ENCODE measurements at places on chromosomes 3 and 15. TPM values are rescaled to one million over a fixed set of nuclear protein-coding genes. Genes with fewer than 3 reads are reported as not detected.

Gene NME9
- 0.56 TPM for polyA plus RNA-seq

Gene FGD5
- polyA plus RNA-seq, result 16.7 TPM

Gene GOLGA8K
- 1.2 TPM for polyA plus RNA-seq

Gene CLDN1
- 28.1 TPM for polyA plus RNA-seq
